ENCODE measurements at places on chromosomes 16 and 17.

- no peak for DNase-seq
Measured at GRCh38 chr16:7330709-7331108, 1.9 kb upstream of the RBFOX1 start.

DNA sequence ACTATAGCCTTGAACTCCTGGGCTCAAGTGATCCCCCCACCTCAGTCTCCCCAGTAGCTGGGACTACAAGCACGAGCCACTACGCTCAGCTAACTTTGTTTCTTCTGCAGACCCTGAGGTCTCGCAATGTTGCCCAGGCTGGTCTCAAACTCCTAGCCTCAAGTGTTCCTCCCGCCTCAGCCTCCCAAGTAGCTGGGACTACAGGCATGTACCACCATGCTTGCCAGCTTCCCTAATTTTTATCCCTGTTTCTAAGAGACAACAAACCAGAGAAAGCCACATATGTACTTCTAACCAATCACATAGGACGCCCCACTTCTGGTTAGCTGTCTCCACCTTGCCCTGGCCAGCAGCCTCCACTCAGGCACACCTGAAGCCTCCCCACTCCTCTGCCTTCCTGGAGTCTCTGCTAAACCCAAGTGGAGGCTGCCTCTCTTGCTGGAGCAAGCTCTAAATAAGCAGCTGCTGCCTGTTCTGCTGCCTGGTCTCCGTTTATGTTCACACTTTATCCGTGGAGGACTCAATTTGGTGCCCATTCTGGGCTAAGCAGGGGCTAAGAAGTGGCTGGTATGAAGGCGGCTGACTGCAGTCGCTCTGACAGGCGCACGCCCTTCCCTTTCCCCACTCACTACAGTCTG lies 24.7 kb downstream of the NSMCE1 start:
- DNase-seq, result no peak

- DNase-seq, result no peak
Measured at GRCh38 chr16:70160821-70161220, 12.8 kb upstream of the CLEC18C start.

GRCh38 chr16:57485916-57486857 lies at the start of gene DOK4:
Gene DOK4, minus strand, starts transcription at chr16:57486493. Its CDS starts 6,986 bp downstream, at chr16:57479507.
- peak; percentile 55 for DNase-seq

- no peak for DNase-seq
Measured at GRCh38 chr16:77723108-77723514, 797 bp downstream of the NUDT7 start.

GRCh38 chr17:17732444-17732843 lies 51.2 kb downstream of the RAI1 start:
- no peak for DNase-seq
